ENCODE measurements at places on chromosomes 12 and 14.

DNA sequence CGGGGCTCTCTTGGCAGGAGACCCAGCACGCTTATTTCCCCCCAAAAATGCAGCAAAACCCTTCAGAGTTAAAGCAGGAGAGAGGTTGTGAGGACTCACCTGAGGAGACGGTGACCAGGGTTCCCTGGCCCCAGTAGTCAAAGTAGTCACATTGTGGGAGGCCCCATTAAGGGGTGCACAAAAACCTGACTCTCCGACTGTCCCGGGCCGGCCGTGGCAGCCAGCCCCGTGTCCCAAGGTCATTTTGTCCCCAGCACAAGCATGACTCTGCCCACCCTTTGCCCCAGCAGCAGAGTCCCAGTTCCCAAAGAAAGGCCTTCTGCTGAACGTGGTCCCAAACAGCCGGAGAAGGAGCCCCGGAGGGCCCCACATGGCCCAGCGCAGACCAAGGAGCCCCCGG is 337.7 kb downstream of the TMEM121 start:
- DNase-seq, result no peak

- no peak for DNase-seq
Measured at GRCh38 chr12:86213012-86213411, 43.2 kb downstream of the MGAT4C start.

GRCh38 chr12:81329085-81329484 is 251.2 kb downstream of the ACSS3 start:
- no peak for DNase-seq

DNA sequence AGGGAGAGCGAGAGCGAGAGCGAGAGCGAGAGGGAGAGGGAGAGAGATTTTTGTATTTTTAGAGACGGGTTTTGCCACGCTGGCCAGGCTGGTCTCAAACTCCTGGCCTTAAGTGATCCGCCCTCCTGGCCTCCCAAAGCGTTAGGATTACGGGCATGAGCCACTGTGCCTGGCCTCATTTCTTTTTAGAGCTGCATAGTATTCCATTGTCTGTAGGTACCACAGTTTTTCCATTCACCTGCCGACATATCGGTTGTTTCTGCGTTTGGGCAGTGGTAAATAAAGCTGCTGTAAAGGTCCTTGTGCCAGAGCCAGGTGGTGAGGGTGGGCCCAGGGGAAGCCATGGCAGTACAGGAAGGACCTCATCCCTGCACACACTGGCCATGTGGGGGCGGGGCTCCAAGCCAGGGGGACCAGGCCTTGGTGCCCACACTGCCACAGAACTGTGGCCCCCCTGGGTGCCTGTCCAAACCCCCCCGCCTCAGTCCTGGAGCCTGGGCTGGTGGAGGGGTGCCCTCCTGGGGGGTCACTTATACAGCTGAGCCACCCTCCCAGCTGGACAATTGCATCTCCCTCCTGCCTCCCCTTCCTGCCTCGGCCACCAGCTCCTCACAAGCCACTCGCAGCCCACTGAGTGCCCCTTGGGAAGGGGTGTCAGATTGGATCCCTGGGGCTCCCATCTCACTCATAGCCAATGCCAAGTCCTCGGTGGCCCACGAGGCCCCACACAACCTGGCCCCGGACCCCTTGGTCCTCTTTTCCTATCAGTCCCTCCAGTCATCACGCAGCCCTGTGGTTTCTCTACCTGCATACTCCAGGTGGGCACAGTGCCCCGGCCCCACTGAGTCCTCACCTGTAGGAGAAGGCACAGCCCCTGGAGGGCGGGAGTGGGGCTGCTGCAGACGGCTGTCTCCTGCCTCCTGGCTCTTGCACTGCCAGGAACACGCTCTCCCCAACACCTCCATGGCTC is 1.7 kb upstream of the PUS1 start:
- DNase-seq, result no peak

DNA sequence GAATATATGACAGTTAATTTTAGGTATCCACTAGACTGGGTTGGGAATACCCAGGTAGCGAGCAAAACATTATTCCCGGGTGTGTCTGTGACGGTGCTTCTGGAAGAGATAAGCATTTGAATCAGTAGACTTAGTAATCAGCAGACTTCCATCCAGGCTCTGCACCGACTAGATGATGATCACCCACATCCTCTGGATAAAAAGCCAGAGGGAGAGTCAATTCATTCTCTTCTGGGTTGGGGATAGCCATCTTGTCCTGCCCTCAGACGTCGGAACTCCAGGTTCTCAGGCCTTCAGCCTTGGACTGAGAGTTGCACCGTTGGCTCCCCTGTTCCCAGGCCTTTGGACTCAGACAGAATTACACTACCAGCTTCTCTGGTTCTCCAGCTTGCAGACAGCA is 168.0 kb downstream of the PHLDA1 start:
- no peak for DNase-seq

DNA sequence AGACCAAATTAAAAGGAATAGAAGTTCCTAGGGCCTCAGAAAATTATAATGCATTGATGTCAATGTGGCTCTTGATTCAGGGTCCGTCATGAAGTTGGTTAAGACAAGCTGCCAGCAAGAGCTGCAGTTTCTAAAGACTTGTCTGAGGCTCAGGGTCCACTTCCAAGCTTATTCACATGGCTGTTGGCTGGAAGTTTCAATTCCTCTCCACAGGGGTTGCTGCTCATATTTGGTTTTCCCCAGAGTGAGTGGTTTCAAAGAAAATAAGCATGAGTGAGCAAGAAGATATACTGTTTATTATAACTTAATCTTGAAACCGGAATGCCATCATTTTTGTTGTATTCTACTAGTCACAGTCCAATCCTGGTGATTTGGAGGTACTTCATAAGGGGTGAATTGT is 1247.4 kb downstream of the LRFN5 start:
- DNase-seq, result no peak

GRCh38 chr14:63394841-63395240 is 76.1 kb upstream of the GPHB5 start:
- no peak for DNase-seq
